ENCODE measurements at places on chromosomes 4 and X. TPM values are rescaled to one million over a fixed set of nuclear protein-coding genes. Genes with fewer than 3 reads are reported as not detected.

The TMEM47 gene
- polyA plus RNA-seq: 5.1 TPM

The POLN gene
- polyA plus RNA-seq: 0.81 TPM

The CPLX1 gene
- 0.74 TPM for polyA plus RNA-seq

The GRPR gene
- 0.04 TPM for polyA plus RNA-seq

The TREX2 gene
- polyA plus RNA-seq: 1.9 TPM
